ENCODE measurements at places on chromosomes 3 and 15.
A peak's percentile ranks its signal among the peaks of the same experiment; 100 is the strongest.

DNA sequence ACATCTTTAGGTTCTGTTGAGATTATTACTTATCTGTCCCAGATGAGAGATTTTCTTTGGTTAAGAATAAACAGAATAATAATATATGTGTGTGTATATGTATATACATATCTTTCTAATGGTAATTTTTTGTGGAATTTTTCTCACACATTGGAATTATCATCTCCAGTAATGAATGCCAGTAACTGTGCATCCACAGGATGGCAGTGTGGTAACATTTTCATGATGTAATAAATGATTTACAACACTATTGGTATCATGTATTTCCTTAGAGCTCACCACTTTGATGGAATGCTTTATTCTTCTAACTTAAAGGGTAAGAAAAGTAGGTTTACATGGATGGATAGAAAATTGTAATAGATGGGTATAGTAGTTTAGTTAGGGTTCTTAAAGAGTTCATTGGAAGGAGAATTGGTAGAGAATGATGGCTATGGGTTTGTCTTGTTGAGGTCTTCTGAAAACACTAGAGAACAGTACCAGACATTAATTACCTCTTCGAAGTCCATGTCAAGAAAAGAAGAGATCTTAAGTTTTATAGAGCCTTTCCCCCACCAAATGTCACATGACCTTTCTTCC lies 78.1 kb downstream of the STT3B start:
- no peak for DNase-seq

DNA sequence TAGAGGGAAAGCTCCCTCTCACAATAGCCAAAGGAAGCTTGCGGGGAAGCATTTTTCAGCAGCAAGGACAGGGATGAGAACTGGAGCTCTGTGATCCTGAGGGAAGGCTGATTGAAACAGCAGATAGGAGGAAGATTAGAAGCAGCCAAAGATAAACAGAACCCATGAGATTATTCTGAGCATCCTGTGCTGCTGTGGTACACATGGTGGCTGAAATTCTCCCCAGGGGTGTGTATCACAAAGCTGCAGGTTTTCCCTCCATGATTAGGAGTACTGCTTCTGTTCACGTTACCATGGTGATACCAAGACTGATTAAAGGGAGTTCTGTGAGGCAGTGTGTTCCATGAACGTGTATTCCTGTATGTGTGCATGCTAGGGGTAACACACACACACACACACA lies 30.3 kb upstream of the PSMD6 start:
- DNase-seq = no peak

DNA sequence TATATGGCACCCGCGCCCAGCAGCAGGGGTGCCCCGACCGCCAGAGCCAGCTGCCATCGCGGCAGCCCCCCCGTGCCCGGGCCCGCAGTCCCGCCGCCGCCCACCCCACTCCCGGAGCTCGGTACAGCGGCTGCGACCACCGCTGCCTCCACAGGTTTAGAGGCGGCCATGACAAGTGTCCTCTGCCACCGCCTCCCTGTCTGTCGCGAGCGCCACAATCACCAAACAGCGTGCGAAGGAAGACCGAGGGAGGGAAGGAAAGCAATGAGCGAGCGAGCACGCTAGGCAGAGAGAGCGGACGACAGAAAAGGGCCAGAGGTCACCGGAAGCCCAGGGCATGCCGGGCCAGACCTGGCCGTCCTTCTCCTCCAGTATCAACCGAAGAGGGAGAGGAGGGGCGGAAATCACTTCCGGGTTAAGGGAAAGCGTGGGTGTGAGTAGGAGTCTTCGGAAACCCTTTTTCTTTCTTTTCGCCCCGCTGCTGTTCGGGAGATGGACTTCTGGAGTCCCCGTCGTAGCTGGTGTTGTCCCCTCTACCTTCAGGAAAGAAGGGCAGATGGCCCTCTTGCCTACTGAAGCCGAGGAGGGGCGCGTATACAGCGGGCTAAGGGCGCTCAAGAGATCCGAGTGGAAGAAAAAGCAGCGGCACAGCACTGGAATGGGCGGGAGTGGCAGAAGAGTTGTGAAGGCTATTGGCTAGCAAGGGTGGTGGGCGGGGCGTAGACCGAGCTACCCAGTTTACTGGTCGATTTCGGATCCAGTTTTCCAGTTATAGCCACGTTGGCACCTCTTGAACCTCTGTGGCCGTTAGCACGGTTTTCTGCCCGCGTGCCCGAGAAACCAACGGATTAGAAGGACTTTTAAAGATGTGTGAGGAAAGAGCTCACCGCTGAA lies at the start of the genes LNP1 and TOMM70:
LNP1 (plus strand) TSS at position 760 of the 894 bp plus-strand sequence. CDS start 28,191 bp downstream, outside the sequence.
TOMM70 (minus strand) TSS at position 310 of the 894 bp plus-strand sequence; CDS start at position 170, 140 bp downstream.
- DNase-seq = peak; percentile 97

- no peak for DNase-seq
Measured at GRCh38 chr15:40764629-40765103, 798 bp downstream of the GCHFR start.

DNA sequence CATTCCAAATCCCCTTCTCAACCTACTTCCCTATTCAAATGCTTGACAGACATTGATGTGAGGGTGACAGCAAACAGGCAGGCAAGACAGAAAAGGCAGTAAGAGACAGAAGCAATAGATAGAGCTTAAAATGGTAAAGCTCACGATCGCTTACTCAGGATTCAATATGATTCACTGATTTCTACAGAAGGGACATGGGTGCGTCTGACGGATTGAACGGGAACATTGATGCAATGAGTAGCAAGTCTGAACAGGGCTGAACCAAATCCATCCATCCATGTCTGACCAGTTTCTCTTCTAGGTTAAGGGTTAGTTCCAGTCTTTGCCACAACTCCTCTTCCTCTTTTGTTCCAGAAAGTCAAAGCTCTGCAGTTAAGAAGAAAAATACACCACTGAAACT lies 35.1 kb downstream of the P2RY1 start:
- DNase-seq = no peak

DNA sequence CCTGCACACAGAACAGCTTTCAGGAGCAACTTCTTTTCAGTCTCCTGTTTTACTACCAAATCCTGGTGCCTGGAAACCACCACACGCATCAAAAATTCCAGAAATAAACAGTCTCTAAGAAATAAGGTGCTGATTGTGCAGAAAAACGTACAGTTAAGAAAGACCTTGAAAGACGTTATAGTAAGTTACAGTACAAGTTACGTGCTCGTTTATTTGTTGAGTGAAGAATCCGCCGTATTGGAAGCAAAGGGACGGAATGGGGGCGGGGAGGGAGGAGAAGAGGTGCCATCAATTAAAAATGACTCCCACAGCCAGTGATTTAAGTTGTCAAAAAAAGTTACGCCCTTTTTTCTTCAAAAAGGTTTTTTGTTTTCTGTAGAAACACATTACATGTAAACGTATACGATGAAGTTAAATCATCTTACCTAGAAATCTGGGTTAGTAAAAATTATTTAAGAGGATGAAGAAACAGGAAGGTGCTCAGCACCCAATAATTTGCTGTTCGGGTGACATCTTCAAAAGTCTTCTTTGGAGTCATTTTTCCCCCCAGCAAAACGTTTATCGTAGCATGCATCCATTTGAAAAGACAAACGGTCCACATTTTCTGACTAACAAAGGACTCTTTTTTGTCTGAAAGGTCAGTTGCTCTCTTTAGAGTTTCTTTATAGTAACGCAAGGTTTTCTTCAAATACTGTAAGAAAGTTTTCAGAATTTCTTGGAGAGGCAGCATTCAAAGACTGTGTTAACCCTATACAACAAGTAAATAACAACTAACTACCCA lies 782 bp upstream of the UACA start:
- no peak for DNase-seq

GRCh38 chr15:66523926-66524325 lies 18.8 kb downstream of the ZWILCH start:
- DNase-seq = no peak

- no peak for DNase-seq
Measured at GRCh38 chr3:132650153-132650552, 9.5 kb downstream of the ACAD11 start.

GRCh38 chr3:134231131-134231530 lies 19.5 kb downstream of the RYK start:
- no peak for DNase-seq

- no peak for DNase-seq
Measured at GRCh38 chr3:138197058-138197457, 10.0 kb downstream of the ARMC8 start.

- DNase-seq = no peak
Measured at GRCh38 chr3:56314842-56315241, 153.4 kb downstream of the ERC2 start.

GRCh38 chr15:63860155-63860554 lies 26.4 kb upstream of the HERC1 start:
- DNase-seq = no peak

GRCh38 chr3:154164387-154164786 lies 43.2 kb downstream of the ARHGEF26 start:
- DNase-seq = no peak

GRCh38 chr3:72889310-72890165 lies 1.7 kb downstream of the GXYLT2 start:
- DNase-seq = no peak

DNA sequence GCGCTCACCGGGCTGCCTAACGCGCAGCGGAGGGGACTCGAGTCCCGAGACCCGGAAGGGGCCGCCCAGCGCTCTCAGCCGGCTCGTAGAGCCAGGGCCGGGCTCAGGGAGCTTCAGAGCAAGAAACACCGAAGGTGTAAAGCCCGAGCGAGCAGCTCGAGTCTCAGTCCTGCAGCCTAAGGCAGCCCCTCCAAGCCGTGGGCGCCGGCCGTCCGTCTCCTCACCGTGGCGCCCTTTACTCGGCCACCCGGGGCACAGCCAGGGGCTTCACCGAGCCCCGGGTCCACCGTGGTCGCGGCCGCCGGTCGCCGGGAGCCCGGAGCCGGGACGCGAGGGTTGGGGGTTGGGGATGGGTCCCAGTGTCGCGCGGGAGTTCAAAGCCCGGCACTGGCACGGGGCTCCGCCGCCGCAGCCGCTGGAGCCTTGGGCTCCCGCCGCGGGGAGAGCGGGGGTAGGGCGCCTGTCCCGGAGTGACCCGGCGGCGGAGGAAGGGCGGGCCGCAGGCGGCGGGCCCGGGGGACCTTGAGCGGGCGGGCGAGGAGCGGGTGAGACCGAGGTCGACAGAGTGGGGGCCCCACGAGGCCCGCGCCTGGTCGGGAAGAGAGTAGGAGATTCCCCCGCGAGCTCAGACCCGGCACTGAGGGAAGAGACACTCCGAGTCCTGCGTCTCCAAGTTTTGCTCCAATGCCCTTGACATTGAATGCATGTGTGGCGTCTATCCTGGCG lies 26.9 kb upstream of the THRB start:
- peak; percentile 47 for DNase-seq

DNA sequence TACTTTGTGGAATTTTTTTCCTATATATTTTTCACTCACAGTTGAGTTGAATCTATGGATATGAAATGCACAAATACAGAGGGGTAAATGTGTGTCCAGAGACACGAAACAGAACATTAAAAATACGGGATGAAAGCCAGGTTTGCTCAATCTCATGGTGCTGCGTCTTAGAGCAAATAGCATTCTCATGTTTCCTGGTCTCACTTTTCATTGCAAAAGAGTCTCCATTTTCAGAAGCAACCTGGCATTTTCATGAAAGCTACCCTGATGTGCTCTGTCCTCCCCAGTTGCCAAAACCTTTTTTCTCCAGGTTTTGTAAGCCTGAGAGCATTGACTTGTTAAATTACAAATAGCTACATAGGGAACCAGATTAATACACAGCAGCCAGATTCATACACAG lies 49.5 kb upstream of the MBNL1 start:
- DNase-seq = no peak

GRCh38 chr15:75725006-75725718 lies 12.5 kb upstream of the CSPG4 start:
- DNase-seq = no peak

- no peak for DNase-seq
Measured at GRCh38 chr3:138673641-138674530, 65.3 kb downstream of the FAIM start.

DNA sequence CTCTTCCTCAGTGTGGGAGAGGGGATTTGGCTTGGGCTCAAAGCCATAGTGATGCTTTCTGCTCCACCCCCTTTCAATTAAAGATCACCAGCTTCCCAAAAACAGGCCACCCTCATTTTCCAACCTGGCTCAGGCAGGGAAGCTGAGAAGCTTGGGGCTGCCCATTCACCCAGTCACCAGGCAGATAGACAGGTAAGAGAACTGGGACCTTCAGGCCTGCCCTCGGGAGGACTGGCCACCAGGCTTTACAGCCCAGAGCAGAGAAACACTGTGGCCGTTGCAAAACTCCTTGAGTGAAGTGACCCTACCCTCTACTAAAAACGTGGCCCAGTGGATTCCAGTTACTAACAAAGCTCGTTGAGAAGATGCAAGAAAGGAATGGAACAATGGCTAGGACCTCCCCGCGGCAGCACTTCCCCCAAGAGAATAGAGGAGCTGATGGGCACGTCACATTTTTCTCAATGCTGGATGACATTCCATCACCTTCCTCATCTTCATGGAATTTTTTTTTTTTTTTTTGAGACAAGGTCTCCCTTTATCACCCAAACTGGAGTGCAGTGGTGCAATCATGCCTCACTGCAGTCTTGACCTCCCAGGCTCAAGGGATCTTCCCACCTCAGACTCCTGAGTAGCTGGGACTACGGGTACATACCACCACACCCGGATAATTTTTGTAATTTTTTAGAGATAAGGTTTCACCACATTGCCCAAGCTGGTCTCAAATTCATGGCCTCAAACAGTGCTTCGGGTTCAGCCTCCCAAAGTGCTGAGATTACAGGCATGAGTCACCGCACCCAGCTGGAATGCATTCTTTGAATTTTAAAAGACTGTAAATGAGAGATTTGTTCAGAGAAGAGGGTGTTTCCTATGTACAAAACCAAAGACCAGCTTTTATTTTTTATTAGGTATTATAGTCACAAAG lies 37.9 kb downstream of the LIPC start:
- no peak for DNase-seq

DNA sequence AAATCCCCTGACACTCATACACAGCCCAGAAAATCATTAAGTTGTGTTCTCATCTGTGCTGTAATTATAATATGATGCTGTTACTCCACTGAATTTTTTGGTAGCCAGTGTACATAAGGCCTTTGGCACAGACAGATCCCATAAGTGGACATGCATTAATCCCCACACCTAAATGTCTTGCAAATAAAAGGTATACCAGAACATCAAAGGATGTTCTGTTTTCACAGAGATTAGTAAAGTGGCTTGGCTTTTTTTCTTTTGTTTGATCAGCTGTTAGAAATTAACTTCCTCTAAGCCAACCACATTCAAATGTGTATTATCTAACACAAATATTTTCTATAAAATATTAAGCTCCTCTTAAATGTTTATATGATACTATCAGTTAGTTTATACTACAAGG lies 2.7 kb downstream of the SST start:
- DNase-seq = no peak

- DNase-seq = no peak
Measured at GRCh38 chr3:61774279-61774890, 213.0 kb downstream of the PTPRG start.

- no peak for DNase-seq
Measured at GRCh38 chr3:128906804-128907525, 27.5 kb downstream of the ACAD9 start.

DNA sequence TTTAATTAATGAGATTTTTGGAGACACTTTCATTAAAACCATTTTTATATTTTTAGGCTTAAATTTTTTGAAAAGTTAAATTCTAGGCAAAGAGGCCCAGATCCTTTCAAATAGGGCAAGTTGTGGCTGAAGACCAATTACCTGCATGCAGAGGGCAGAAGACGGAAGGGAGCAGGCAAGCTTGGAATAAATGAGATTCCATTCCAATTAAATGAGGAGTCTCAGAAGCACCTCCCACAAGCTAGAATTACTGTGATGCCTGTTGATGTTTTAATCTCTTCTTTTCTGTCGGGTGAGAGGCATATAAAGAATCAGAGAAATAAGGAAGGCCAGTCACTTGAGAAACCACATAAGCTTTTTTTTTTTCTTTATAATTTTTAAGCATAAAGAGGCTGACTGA lies 46.8 kb downstream of the KBTBD8 start:
- no peak for DNase-seq

GRCh38 chr15:40337597-40337996 lies 3.1 kb downstream of the CCDC9B start:
- no peak for DNase-seq

- DNase-seq = peak; percentile 73
Measured at GRCh38 chr3:172155897-172156585, 116.7 kb downstream of the FNDC3B start.

Measured in gastrocnemius medialis (tissue), 4 donors.